Stimulated activated naive CD4-positive, alpha-beta T cell (primary cell): ENCODE measurements at places on chromosomes 4 and X.

- no peak for DNase-seq
Measured at GRCh38 chrX:16924631-16925480, 21.6 kb upstream of the REPS2 start.

- no peak for DNase-seq
Measured at GRCh38 chr4:171015441-171015840, 797.8 kb upstream of the GALNTL6 start.

GRCh38 chr4:54165438-54165837 lies 63.7 kb upstream of the PDGFRA start:
- DNase-seq = no peak

DNA sequence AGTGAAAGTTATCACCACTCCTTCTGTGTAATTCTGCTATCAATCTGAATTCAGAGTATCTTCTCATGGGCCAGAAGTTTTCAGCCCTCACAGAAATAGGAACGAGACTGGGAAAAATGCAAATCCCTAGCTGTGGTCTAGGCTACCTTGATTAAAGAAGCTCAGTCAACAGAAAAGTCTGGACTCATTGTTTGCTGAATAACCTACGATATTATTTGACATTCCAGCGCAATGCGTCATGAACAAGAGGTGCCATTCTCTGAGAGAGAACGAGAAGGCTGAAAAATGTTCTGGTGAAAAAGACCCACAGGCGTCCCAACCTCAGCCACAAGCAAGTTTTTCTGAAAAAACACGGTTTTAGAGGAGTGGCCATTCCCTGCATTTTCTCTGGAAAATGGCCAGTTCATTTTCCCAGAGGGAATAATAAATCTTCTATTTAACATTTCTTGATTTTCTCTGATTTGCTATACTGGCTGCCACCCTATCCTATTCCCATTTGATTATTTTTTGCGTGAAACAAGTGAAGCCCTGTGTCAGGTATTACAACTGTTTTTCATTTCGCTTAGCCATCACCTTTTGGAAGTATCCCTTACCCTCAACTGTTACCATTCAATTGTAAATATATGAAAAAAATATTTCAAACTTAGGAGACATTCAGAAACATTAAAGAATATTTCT lies 1117.6 kb upstream of the PRKX start:
- DNase-seq = no peak

GRCh38 chr4:138090918-138091676 lies 151.1 kb downstream of the SLC7A11 start:
- no peak for DNase-seq

DNA sequence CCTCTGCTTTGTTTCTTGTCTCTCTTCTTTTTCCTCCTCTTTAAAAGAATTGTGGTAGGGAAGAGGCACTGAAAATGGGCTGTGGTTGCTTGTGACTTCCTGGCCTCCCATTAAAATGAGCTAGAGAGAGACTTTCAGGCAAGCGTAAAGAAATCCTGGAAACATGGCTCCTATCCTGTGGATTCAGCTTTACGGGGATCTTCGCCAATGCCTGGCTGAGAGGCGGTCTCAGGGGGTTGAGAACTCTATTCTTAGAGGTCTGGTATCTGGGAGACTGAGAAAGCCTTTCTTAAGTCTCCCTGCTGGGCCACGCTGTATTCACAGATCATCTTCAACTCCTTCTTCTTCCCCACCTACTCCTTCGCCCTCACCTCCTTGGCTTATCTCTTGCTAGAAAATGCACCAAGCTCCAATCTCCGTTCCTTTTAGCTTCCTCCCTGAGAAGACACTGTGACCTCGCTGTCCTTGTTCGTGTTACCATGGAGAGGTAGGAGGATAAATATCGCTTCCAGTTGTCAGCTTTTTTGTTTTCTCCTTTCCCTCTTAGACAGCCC lies 542 bp upstream of the KLF8 start:
- no peak for DNase-seq

- no peak for DNase-seq
Measured at GRCh38 chr4:77706717-77707116, 101.1 kb downstream of the CXCL13 start.

DNA sequence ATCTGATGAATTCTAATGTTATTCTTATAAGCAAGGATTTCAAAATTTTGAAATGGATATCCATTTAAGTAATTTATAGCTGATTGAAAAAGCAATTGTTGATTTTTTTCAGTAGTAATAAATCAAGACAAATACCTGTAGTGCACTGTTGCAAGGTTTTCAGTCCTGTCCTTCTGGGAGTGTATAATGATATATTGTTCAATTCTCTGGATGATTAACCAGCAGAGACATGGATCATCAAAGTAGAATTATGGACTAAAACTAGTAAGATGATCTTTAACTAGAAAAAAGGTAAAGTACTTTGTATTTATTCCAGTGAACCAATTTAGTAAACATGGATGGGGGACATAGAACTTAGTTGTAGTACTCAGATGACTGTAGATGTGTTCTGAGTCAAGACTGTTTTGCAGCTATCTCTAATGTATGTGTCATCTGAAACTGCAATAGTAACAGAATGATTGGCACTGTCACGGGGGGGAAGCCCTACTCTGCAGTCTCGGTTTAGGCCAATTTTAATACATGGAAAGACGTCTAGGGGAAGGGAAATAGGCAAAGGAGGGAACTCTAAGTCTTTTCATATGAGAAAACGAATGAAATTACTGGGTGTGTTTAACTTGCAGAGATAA lies 121.9 kb downstream of the GLRA3 start:
- no peak for DNase-seq

DNA sequence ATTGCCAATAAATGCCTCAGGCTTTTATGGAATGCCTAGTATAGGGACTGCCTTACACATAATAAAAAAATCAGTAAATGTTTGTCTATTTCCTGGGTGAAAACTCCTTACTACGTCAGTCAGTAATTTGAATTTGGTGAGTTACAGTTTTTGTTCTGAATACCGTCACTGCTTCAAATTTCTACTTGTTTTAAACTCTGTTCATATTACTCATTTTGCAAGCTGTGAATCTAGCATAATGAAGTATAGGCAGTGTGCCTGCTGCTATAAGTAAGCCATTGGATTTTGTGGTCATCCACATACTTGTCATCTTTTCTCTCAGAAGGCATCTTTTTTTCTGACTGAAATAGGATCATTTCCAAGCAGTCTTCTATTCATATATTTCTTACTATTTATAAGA lies 43.1 kb downstream of the SYNPO2 start:
- no peak for DNase-seq

GRCh38 chrX:153206425-153207046 lies 27.5 kb downstream of the MAGEA1 start:
- DNase-seq = no peak

GRCh38 chrX:48823053-48823452 lies 3.3 kb upstream of the ERAS start:
- DNase-seq = no peak

GRCh38 chrX:40167850-40168479 lies 70.2 kb upstream of the BCOR start:
- peak; percentile 21 for DNase-seq

DNA sequence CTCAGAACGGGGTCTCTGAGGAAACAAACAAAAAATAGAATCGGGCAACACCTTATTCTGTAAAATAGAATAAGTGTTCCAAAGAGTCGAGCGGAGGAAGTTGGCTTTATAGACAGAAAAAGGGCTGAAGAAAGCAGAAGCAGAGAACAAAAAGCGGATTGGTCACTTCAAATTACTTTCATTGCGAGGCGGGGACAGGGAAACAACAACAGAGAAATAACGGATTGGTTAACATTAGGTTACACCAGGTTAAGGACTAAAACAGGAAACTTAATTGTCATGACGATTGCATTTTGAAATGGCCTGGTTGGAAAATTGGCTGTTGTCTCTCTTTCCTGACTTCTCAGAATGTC lies 433 bp upstream of the COQ2 start:
- peak; percentile 2 for DNase-seq

- no peak for DNase-seq
Measured at GRCh38 chrX:152658302-152658701, 20.6 kb downstream of the GABRQ start.

- no peak for DNase-seq
Measured at GRCh38 chr4:20679951-20680350, 20.3 kb upstream of the PACRGL start.

GRCh38 chr4:89539374-89539773 lies 231.8 kb upstream of the GPRIN3 start:
- DNase-seq = no peak

DNA sequence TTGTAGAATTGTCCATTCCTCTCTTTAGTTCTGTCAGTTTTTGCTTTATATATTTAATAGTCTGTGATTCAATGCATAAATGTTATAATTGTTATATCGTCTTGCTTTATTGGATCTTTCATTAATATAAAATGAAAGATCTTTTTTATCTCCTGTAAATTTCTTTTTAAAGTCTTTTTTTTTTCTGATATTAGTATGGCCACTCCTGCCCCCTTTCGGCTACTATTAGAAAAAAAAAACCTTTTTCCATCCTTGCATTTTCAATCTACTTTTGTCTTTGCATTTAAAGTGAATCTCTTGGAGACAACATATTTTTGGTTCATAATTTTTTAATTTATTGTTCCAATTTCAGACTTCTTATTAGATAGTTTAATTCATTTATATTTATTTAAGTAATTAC lies 677.4 kb upstream of the NDST4 start:
- no peak for DNase-seq

DNA sequence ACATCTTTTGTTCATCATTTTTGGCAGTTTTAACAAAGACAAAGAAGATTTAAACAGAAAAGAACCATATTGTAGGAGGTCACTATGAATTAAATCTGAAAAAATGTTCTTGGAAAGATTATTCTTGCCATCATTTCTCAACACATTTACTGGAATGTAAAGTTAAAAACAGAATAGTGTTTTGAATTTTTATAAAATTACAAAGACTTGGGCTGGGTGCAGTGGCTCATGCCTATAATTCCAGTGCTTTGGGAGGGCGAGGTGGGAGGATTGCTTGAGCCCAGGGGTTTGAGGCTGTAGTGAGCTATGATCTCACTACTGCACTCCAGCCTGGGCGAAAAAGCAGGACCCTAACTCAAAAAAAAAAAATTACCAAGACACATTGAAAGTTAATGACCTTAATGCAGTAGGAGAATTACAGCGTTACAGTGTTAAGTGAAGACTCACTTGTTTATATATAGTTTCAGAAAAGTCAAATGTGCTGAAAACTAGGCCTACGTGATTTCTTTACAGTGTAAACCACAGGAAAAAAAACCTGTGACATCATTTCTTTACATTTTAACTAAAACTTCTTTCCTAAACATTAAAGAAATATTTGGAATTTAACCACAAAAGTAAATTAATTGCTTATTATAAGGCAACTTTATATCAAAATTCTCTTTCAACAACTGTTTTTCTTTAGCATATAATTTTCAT lies 7.9 kb downstream of the FAM13A start:
- no peak for DNase-seq

- DNase-seq = no peak
Measured at GRCh38 chr4:148445860-148446330, 3.7 kb upstream of the NR3C2 start.

- DNase-seq = no peak
Measured at GRCh38 chrX:14496674-14497073, 32.7 kb upstream of the GLRA2 start.

DNA sequence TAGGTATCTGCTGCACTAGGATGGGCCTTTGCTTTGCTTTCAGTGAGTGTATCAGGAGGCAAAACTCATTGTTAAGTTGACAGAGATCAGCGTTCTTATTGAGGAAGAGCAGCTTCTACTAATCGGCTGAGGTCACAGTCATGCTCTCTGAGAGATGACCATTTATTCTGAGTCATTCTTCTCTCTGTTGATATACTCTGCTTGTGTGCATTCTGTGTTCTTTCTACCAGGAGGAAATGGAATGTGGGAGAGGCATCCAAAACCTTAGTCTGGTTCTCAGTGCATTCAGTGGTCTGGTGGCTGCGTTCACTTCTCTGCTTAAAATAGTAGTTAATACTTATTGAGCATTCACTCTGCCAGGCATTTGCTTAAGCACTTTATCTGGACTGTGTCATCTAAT lies 66.2 kb downstream of the RRAGB start:
- DNase-seq = no peak

DNA sequence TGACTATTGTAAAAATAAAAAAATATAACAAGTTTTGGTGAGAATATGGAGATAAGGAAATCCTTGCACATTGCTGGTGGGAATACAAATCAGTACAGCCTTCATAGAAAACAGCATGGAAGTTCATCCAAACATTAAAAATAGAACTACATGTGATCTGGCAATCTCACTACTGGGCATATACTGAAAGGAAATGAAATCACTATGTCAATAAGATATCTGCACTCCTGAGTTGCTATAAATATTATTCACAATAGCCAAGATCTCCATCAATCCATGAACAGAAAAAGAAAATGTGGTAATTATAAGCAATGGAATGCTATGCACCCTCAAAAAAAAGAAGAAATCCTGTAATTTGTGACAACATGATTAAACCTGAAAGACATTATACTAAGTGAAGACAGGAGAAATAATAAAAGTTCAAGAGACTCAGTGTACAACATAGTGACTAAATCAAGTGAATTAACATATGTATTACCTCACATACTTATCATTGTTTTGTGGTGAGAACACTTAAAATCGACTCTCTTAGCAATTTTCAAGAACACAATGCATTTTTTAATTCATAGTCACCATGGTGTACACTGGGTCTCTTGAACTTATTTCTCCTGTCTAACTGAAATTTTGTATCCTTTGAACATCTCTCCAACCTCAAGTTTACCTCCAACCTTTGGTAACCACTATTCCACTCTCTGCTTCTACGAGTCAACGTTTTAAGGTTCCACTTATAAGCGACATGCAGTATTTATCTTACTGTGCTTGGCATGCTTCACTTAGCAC lies 1703.7 kb upstream of the AGA start:
- no peak for DNase-seq

DNA sequence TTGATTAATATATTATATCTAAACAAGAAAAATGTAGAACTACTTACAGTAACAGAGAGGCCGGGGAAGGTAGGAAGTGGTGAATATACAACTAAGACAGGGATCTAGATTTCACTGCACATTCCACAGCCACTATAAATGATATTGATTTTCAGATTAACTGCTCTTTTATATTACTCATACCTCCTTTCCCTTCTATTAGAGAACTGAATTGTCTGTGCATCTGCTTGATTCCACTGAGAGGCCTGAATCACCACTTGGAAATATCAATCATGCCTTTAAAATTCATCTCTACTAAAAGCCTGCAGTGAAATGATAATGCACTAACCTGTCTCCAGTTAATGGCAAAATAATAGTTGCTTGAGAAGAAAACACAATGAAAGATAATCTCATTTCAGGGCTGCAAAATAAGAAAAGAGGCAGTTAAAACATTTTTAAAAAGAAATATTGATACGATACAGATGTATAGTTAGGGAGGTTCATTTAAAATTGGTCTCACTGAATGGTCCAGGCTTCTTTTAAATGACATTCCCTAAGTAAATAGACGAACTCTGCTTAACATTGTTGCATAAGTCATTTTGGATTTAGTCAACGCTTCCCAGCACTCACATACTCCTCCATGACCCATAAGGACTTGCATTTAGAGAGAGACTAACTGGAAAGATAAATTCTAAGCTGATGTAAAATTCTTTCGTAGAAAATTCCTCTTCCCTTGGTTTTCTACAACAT lies 3.8 kb downstream of the ANTXR2 start:
- no peak for DNase-seq
